Activated naive CD4-positive, alpha-beta T cell treated with anti-CD3 and anti-CD28 coated beads, Interleukin-2, amount 50 U/mL, for 72 hours (primary cell): ENCODE measurements at places on chromosomes 3 and 15. TPM values are rescaled to one million over a fixed set of nuclear protein-coding genes. Genes with fewer than 3 reads are reported as not detected.

The ZXDC gene
- 23.9 TPM for total RNA-seq

The RARRES1 gene
- total RNA-seq: not detected

The ZMAT3 gene
- total RNA-seq: 11.1 TPM

The TMEM212 gene
- not detected for total RNA-seq

The ACTRT3 gene
- 2.1 TPM for total RNA-seq

The SSUH2 gene
- 0.23 TPM for total RNA-seq

The ARPP21 gene
- not detected for total RNA-seq

The CCR8 gene
- 0.36 TPM for total RNA-seq

The CHAC1 gene
- total RNA-seq: 12.9 TPM

The SLC26A6 gene
- 110 TPM for total RNA-seq

The IL12A gene
- total RNA-seq: not detected

The PROS1 gene
- total RNA-seq: 1.8 TPM

The PLS1 gene
- total RNA-seq: 6.0 TPM

The PLA2G4F gene
- not detected for total RNA-seq

The MYO5C gene
- 1.1 TPM for total RNA-seq

The CHST13 gene
- not detected for total RNA-seq

The GOLGA8K gene
- total RNA-seq: 0.88 TPM

The EXD1 gene
- total RNA-seq: 0.32 TPM

The SGO1 gene
- total RNA-seq: 38.0 TPM

The MYO5A gene
- total RNA-seq: 14.0 TPM
